Upper lobe of left lung (tissue), 6 donors: ENCODE measurements at places on chromosomes 3 and 15. TPM values are rescaled to one million over a fixed set of nuclear protein-coding genes. Genes with fewer than 3 reads are reported as not detected.

DIPK2A gene
- 19.5 TPM for total RNA-seq

NANOGP8 gene
- total RNA-seq: 2.0 TPM

CADPS gene
- not detected for total RNA-seq

COPS2 gene
- 51.2 TPM for total RNA-seq

CAV3 gene
- 1.1 TPM for total RNA-seq

GXYLT2 gene
- total RNA-seq: 4.4 TPM

NPTN gene
- 100 TPM for total RNA-seq

COPG1 gene
- total RNA-seq: 177 TPM
